ENCODE measurements at places on chromosomes 7 and 10.

DNA sequence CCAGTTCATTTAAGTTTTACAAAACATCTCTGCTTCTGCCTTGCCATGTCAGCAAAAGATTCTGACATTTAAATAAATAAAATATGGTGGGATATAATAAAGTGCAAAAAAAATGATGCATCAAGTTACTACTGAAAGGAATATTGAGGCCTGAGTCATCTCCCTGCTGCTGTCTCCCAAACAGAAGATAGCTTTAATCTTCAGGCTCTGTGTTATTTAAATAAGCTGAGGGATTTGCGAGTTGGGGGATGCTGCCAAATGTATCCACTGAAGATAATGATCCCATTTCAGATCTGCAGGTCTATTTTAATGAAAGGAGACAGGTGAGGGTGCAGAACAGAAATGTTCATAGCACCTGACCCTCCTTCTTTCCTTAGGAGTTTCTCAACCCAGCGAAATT, 720.8 kb downstream of the AUTS2 start:
- no peak for DNase-seq

DNA sequence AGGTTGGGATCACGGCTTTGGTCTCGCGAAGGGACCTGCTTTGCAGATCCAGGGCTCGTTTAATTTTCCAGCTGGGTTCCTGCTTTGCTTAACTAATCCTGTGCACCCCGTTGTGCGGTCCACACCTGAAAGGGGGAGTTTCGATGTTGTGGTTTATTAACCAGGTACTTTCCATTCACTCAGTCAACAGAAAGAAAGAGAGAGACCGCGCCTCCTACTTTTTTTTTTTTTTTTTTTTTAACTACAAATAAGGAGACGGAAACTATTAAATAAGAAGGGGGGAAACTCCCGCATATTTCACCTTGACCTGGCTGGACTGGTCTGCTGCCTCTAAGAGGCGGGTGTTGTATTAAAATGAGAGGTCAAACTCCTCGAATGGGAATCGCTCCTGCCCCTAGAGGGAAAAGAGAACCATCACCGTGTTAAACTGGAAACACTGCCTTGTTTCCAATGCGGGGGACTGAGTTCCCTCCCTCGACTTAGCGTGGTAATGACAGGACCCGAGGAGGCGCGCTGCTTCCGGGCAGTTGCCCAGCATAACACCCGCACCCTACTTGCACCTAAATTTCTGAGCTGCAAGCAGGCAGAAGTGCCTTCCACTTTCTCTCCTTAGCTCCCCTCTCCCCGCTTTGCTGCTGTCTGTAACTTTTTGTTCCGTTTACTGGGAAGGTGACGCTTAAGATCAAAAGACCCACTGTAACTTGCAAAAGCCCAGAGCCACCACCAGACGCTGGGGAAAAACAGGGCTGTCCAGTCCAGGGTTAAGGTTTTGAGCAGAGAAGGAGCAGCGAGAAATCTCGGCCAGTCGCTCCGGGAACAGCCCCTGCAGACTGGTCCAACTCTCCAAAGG, 1.1 kb upstream of the ITGB8 start:
- DNase-seq, result no peak

DNA sequence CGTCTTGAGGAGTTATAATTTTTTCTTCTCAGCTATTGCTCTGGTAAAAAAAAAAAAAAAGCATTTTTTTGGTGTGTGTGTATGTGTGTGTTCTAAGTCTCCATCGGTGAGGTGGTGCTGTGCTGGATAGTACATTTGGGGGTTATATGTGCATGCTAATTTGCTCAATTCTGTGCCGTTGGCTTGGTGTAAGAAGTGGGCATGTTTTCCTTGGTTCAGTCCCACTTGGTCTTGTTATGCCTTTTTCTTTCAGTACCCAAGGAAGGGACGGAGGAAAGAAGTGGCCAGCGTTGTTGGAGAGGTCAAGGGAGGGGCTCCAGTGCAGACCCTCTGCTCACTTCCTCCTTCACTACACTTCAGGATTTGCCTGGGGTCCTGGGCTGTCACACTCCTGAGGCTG, 20.4 kb downstream of the LRMDA start:
- no peak for DNase-seq

DNA sequence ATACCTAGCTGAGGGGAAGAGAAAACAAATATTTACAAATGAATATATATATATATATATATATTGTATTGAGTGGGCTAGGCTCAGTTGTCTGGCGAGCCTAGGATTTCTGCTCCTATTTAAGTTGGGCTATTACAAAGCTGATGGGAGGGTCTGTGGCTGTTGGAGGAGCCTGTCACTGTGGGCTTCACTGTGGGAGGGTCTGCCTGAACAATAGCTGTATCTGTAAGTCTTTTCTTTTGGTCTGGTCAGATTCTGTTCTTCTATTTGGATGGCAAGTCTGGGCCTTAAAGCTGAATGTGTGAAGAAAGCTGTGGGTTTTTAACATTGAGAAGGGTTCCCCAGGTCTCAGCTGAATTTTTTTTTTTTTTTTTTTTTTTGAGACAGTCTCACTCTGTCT, 220.6 kb upstream of the LYZL1 start:
- DNase-seq, result no peak

GRCh38 chr7:19101909-19102308, 15.5 kb downstream of the TWIST1 start:
- no peak for DNase-seq

DNA sequence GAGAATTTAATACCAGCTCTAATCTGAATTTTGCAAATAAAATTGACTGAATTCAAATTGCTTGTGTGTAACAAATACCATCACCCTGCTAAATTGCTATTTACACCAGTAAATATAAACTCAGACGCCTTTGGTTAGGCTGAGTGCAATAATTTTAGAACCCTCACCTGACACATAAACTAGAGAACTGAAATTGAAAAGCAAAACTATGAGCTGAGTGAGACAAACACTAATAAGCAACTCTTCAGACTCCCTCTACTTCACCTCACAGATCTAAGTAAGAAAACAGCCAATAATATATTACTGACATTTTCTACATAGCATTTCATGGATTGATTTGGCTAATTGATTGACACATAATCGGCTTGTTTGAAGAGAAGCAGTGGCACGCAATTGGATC, 621.2 kb downstream of the REEP3 start:
- no peak for DNase-seq

GRCh38 chr7:19215412-19215811, 70.2 kb upstream of the FERD3L start:
- no peak for DNase-seq

GRCh38 chr7:100204454-100204853, 15.3 kb upstream of the PVRIG start:
- no peak for DNase-seq

GRCh38 chr10:60176925-60177324, 212.8 kb downstream of the ANK3 start:
- no peak for DNase-seq

DNA sequence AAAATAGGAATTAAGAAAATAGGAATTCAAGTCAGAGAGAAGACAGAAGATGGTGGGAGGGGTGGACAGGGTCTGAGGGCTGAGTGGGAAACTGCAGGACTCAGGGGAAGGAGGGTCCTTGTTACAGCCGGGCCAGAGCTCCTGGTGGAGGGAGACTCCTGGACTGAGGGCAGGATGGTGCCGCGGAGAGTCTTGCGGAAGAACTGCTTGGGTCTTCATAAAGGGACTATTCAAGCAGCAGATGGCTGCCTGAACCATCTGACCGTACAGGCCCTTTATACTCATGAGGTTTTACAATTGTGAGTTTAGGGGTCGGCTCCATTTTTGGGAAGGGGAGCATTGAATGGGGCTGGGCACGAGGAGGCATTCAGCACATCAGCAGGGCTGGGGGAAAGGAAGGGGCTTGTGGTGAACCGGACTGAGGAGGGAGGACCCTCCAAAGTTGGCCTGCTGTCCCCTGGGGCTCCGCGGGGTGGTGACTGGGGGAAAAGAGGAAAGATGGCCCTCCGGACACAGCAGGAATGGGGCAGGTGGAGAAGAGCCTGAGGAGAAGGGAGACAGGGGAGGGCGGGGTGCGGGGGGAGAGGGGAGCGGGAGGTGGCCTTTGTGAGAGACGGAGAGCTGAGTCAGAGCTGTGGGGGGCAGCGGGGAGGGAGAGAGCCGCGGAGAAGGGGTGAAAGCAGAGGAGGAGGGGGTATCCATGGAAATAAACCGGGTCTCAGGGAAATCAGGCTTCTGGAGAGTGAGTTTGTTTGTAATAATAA, 1.5 kb downstream of the FAM131B start:
- DNase-seq, result no peak

DNA sequence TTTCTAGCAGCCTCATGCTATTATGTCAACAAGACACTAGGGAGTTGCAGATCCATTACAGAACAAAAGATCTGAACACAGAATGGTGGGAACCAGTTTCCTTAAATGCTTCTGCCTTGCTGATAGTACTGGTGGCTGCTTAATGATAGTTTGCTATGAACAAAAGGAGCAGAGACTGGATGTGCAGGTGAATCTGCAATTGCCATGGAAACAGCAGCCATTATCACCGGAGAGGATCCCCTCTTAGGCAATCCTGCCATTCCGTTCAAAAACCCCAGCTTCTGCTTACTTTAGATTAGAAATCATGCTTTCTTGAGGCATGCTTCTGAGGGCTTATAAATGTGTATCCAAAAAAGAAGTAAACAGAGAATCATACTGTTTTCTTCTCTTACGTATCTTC, 80.0 kb upstream of the PRKAR2B start:
- DNase-seq, result no peak

DNA sequence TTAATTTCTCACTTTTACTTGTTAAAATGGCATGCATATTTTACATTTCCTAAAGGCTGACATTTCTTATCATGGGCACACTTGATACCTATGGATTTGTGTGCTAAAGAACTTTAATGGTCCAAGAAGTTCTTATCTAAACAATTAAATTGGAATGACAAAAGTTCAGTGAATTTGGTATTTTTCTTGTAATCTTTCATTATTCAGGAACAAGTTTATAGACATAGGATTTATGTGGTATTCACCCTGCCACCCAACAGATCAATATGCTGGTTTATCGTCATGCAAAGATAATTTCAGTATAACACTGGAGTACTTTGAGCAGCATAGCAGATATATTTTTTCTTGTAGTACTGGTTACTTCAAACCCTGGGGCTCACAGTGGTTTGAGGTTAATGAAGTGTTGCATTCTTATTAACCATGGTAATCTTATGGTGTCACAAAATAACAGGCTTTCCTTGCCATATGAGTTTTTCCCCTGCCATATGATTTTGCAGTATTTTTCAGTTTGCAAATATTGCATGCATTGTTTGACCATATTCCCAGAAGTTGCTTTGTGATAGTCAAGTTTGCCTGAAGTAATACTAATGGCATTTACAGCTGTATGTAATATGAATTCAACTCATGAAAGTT, 148.8 kb downstream of the PPP1R9A start:
- no peak for DNase-seq

DNA sequence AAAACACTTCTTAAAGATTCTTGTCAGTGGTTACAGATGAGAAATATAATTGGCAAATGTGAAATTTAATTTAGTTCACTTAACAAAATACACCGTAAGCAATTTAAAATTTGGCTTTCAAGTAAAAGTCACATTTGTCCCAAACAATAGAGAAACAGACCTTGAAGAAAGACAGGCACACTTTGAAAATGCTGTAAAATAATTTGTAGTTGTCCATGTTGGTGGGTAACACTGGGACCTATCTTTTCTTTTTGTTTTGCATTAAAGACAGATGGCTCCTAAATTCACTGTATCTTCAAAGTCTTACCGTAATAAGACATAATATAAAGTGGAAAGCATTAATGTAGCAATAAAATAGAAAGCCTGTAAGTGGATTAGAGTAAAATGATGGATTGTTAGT, 3.3 kb downstream of the GRK5 start:
- DNase-seq, result no peak

DNA sequence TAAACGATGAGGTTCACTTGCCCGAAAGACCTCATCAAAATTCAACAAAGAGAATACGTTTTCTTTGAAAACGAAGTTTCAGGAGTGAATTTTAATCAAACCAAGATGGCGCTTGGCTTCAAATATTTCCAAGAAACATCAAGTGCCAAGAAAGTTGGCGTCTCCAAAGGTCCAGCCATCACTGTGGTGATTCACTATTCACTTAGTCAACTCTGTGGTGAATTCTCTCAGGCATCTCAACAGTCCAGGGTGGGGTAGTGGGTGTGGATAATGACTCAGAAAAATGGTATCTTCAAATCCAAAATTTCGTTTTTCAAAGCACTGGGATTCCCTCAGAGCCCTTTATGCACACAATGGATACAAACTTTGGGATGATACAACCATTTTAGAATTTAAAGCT, 133.1 kb downstream of the SVIL start:
- no peak for DNase-seq

DNA sequence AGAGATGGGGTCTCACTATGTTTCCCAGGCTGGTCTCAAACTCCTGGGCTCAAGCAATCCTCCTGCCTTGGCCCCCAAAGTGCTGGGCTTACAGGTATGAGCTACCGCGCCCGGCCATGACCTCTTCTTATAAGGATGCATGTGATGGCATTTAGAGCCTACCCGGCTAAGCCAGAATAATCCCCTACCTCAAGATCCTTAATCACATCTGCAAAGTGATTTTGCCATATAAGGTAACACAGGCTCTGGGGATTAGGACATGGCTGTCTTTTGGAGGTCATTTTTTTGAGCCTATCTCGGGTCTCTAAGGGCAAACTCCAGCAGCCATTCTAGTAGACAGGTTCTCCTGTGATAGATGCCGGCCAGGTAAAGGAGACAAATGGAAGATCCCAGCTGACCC, 39.6 kb downstream of the GTF2IRD1 start:
- no peak for DNase-seq

DNA sequence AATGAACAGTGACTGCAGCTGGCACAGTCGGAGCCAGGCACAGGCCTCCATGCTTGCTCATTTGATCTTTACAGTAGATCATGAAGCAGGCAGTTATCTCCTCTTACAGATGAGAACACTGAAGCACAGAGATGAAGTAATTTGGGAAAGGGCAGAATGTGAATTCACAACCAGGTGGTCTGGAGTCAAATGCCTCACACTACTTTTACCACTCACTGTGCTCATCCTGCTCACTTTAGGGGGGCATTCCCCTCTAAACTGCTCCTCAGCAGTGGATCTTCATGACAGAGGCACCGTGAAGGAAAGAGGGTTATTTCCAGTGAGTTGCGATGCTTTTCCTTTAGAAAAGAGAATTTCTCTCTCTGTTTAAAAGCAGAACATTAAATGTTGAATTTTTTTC, 15.1 kb downstream of the SNX10 start:
- DNase-seq, result no peak

GRCh38 chr10:29482591-29483431, 152.0 kb downstream of the SVIL start:
- no peak for DNase-seq

DNA sequence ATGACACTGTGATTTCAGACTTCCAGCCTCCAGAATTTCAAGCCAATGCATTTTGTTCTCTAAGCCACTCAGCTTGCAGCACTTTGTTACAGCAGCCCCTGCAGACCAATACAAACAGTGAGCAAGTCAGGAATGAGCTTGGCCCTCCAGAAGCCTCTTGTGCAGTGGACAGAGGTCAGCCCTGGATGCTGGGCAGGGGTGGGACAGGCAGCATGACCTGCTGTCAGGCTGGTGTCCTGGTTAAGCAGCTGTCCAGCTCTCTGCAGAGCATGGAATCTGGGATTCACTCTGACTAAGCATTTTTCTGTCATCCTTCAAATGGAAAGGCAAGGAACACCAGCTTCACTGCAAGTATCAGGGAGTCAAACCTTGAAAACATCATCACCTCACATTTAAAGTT, 85.5 kb upstream of the GDF10 start:
- no peak for DNase-seq

All from stimulated activated CD4-positive, alpha-beta T cell treated with anti-CD3 and anti-CD28 coated beads, Interleukin-12 subunit alpha, Interleukin-12 subunit beta, amount 100 ng/mL, for 24 hours (primary cell).